Activated naive CD4-positive, alpha-beta T cell treated with anti-CD3 and anti-CD28 coated beads, Interleukin-2, amount 50 U/mL, for 16 hours (primary cell): ENCODE measurements at places on chromosomes 6 and 20.

DNA sequence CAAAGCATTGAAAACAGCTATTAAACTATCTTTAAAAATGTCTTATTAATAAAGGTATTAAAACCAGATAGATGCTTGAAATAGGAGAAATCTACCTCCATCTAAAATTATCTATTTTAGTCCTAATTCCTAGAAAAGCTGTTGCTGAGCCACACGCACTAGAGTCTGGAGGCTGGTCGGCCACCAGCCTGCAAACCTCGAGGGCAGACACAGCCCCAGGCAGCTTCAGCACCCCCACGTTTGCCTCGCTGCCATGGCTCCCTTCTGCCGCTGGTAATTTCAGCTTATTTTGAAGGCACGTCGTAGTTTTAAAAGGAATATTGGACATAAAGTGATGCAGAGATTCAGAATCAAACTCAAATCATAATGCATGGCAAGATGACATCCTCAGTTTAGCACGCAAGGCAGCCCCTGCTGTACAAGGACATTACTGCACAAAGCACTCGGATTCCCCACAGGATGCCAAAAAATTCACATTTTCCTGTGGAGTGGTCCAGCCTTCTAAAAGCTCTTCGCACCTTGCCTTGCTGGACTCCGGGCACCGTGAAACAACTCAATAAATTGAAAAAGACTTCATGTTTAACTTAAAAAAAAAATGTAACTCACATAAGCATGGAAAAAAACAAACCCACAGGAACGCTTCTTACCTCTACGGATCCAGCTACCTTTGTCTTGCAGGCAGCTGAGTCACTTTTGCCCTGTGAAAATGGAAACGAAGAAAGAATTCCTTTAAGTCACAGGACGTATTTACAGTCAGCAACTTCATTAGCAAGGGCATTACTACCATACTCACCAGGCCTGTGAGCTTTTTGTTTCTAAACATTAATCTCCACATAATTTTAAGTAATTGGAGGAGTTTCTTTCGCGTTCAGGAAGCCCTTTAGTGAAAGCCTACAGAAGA, 143.4 kb upstream of the RPS6KA2 start:
- no peak for DNase-seq

- no peak for DNase-seq
Observed at GRCh38 chr6:87407561-87407900, 241 bp upstream of the CFAP206 start.

- no peak for DNase-seq
Observed at GRCh38 chr20:48295445-48295903, 510.2 kb upstream of the SULF2 start.

- no peak for DNase-seq
Observed at GRCh38 chr6:20479526-20479925, 54.7 kb upstream of the CDKAL1 start.

GRCh38 chr6:88380618-88381288, 214.6 kb upstream of the CNR1 start:
- DNase-seq: no peak

DNA sequence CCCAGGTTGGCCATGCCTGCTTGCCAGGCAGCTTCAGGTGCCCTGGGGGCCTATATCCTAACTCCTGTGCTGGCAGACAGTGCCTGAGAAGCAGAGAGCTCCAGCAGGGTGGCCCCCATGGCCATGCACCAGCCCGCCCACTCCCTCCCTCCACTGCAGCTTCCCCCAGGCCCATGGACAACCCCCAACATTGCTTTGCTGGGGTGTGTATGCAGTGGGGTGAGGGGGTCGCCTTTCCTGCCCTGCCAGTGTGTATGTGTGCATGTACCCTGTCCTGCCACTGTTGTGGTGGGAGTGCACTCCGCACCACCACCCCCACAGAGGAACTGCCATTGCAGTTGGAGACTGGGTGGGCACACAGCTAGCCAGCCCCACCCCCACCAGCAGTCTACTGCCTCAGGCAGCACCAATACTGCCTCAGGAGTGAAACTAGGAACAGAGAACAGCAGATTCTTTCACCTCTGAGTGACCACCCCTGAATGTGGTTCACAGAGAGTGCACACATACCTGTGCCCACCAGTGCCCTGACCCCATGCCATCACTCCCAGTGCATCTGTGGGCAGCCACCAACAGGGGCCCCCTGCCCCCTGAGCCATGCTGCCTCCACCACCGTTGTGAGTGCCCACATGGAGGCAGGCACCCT, 151.1 kb downstream of the LRRC1 start:
- DNase-seq: no peak

DNA sequence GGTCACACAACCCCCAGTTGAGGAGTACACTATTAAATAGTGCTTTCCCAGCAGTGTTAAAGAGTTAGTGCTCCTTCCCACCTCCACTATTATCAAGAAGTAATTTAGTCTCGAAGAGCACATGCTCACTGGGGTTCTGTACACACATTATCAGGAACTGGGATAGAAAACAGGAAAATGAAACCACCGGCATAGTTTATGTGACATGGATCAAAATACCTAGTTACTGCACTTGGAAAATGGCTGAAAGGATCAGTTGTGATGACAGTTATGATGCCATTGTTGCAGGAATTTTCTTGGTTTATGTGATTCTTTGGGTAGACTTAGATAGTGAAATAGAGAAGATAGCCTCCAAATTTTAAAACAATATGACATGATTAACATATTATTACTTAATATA, 152.9 kb downstream of the AKAP7 start:
- no peak for DNase-seq

DNA sequence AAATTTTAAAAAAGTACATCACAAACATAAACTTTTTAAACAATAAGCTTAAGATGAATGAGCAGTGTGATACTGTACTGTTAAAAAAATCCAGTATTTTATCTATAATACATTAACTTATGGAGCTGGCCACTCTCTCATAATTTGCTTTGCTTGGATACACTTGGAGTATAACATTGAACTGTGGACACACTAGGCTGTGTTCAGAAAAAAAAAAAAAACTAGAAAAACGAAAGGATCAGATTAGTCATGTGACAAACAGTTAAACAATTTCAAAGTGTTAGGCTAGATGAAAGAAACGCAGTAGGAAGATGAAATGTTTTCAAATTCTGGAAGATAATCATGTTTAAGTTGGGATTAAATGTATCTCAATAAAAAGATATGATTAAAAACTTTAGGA, 220.0 kb downstream of the GRIK2 start:
- no peak for DNase-seq

- no peak for DNase-seq
Observed at GRCh38 chr6:31776485-31776988, 591 bp downstream of the VWA7 start.

GRCh38 chr6:160202411-160202810, 56.2 kb downstream of the SLC22A2 start:
- DNase-seq: no peak

GRCh38 chr20:15889514-15890256, 683.6 kb downstream of the KIF16B start:
- DNase-seq: no peak

DNA sequence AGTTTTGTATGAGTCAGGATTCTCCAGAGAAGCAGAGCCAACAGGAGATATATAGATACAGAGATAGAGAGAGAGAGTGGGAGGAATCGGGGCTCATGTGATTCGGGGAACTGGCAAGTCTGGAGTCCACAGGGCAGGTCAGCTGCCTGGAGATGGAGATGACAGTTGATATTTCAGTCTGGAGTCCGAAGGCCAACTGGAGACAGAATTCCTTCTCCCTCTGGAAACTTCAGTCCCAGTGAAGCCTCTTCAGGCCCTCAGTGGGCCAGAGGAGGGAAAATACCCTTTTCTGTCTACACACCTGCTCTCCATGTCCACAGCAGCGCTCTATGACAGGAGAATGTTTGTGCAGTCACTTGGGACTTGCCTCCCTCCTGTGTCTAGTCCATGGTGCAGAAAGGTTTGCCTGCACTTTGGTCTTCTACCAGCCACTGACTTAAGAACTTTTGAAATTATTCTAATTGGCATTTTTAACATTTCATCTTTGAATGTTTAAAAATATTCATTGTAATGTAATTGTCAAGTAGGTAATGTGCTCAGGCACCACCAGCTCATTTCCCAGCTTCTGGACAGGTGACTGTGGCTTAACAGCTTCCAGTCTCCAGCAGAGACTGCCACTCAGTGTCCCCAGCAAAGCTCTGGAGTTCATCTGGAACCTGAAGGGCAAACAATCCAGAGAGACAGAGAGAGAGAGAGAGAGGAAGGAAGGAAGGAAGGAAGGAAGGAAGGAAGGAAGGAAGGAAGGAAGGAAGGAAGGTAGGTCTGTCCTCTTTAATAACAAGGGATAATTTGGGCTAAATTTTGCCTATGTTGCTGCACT, 43.8 kb upstream of the AFDN start:
- no peak for DNase-seq

GRCh38 chr6:121886223-121886830, 450.9 kb downstream of the GJA1 start:
- no peak for DNase-seq

- no peak for DNase-seq
Observed at GRCh38 chr20:64240243-64241015, 15.1 kb upstream of the PCMTD2 start.

DNA sequence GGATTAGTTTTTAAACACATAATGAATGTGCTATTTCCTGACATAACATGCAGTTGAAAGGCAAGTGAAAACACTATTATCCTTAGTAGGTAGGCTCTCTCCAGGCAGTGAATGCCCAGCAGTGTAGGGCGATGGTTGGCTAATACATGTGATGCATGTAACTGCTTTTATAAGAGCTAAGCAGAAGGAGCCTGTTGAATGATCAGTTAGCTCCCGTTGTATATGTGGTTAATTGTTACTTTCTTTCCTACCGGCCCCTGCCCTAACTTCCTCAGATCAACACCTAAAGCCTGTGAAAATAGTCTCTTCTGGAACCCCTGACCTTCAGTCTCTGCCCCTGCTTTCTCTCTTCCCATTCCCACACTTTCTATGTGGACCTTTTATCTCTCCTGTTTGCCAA, 10.5 kb downstream of the SOX4 start:
- no peak for DNase-seq

DNA sequence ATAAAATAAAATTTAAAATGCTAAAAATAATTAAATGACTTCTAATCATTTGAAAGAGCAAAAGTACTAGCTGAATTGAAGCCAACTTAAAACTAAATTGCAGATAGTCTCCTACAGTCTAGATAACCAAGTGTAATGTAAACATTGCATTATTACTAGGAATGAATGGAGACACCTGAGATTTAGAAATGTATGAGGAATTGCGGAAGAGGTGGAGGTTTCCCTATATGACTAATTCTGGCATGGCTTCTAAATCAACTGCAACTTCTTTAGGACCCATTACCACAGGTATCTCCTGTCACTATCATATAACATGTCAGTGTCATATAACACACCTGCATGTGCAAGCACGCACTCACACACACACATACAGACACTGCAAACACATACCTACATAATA, 13.2 kb upstream of the GPR6 start:
- DNase-seq: no peak

GRCh38 chr20:63980317-63980805, 571 bp upstream of the PRPF6 start:
- DNase-seq: no peak

- no peak for DNase-seq
Observed at GRCh38 chr6:73400656-73401055, 6.0 kb downstream of the DDX43 start.

- no peak for DNase-seq
Observed at GRCh38 chr6:128365520-128366160, 154.8 kb downstream of the PTPRK start.

DNA sequence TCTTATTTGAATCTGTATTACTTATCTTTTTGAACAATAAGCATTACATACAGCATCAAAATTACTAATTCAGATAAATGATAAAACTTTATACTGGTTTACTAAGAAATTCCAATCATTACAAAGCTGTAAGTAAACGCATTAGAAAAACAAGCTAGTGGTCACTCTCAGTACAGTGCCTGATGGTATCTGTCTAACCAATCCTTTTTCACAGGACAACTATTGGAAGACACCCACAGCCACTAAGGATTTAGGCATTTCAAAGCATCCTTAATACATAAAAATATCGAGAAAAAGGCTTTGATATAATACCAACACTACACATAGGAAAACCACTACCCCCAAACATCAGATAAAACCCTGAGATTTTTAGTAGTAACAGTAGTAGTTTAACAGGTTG, 2.6 kb downstream of the CD164 start:
- DNase-seq: no peak
